CD4-positive, alpha-beta T cell treated with Interleukin-1 beta for 1 hour (primary cell): ENCODE measurements at places on chromosomes 16 and 17.

DNA sequence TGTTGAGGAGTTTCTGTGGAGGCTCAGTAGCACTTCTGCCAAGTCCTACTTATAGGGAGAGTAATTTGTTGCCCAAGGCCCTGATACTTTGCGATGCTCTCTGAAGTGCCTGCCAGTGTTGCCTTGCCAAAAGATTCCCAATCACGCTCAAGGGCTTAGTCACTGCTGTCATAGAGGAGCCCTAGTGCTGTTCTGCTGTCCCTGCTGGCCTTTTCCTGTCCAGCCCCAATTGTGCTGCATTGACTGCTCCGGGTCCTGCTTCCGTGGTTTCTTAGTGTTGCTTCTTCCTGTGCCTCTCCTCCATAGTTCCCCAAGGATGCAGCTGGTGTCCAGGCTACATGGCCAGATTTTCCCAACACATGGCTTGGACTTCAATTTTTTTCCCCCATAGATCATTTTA, 13.9 kb downstream of the NUP93 start:
- no peak for DNase-seq

DNA sequence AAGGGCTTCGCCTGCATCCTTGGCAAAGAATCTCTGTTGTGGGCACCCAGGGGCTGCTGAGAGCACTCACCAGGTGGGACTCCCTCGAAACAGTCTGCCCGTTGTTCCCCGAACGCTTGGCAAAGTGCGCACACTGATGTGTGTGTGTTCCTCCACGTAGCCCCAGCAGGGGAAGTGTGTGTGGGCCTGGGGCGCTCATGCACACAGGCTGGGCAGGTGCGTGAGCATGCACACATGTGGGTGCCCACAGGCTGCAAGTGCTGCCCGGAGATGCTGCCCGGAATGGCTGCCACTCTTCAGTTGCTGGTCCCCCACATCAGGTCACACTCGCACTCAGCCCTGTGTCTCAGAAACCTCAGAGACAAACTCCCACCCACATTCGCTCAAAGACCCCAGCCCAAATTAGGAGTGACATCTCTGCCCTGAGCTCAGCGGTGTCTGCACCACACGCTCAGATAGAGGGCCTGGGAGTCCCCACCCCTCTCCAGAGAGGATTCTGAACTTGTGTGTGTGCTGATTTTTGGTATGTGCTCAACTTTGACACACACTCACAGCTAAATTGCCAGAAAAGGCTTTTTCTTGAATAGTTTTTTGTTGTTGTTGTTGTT, 119.4 kb downstream of the MGAT5B start:
- DNase-seq, result peak; percentile 17

DNA sequence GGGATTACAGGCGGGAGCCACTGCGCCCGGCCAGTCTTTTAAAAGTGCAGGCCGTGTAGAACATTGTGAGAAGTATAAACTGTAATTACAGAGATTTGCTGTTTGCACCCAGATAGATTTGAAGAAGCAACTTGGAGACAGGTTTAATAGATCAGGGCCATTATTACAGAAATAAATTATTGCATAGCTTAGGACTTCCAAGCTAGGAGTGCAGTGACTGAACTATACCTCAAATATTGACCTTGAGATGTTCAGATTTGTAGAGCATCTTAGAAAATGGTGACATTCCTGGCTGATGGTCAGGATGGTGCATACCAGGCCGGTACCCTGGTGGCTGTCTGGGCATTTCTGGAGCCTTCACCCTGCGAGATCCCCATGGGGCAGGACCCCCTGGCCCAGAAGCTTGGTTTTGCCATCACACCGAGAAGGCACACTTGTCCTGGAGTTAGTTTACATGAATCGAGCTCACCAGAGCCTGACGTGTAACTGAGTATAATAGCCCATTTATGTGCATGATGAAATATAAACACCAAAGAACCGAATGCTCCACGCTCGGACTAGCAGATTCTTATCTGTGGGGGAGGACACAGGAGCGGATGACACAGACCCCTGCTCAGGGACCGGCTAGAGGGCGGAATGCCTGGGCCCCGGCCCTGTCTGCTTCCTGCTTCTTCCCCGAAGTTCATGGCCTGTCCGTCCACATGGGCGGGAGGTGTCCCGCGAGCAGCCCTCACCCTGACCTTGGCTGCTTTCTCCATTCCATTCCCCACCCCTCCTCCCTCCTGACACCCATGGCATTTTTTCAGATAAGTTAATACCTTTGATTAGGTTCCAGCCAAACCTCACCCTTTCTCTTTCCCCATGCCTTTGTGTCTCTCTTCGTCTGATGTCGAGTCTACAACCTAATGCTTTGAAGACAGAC, 32.1 kb downstream of the CCDC40 start:
- DNase-seq, result no peak

DNA sequence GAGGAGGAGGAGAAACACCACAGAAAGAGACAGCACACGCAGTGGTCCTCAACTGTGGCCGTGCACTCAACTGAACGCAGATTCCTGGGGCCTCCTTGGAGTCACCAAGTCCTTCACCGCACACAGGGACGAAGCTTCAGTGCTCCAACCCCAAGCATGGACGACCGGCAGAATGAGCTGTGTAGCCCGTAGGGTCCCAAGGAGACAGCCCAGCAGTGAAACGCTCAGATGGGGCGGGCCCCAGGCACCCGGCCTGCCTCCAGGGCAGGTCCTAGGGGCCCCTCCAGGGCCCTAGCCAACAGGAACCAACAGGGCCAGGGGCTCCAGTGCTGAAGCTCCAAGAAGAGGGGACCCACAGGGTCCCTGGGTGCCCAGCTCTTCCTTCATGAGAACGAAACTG, 13.2 kb downstream of the RAB40B start:
- no peak for DNase-seq

- no peak for DNase-seq
Observed at GRCh38 chr17:50205111-50205962, 3.9 kb upstream of the COL1A1 start.

DNA sequence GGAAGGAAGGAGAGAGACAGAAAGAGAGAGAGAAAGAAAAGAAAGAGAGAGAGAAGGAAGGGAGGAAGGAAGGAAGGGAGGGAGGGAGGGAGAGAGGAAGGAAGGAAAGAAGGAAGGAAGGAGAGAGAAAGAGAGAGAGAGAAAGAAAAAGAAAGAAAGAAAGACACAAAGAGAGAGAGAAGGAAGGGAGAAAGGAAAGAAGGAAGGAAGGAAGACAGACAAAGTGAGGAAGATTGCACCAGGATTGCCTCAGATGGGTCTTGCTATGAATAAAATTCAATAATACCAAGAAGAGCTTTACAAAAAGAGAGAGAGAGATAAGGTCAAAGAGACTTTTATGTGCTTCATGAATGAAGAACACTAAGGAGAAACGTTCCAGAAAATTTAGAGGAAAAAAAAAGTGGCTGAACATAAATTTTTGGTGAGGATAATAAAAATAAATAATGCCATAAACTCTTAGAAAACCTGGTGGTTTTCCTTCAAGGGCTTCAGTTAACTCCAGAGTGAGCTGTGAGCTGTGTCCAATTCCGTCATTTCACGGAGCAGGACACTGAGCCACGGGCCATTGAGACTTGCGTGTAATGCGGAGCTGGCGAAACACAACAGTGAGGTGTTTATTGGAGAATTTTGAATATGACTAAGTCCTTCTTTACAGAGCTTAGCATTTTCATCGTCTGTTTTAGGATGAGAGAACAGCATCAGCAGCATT, 72.7 kb upstream of the TNRC6C start:
- DNase-seq, result no peak

GRCh38 chr17:16443511-16444257, 28.3 kb downstream of the TRPV2 start:
- DNase-seq, result no peak

- no peak for DNase-seq
Observed at GRCh38 chr17:77151186-77151585, 10.4 kb downstream of the SEC14L1 start.

DNA sequence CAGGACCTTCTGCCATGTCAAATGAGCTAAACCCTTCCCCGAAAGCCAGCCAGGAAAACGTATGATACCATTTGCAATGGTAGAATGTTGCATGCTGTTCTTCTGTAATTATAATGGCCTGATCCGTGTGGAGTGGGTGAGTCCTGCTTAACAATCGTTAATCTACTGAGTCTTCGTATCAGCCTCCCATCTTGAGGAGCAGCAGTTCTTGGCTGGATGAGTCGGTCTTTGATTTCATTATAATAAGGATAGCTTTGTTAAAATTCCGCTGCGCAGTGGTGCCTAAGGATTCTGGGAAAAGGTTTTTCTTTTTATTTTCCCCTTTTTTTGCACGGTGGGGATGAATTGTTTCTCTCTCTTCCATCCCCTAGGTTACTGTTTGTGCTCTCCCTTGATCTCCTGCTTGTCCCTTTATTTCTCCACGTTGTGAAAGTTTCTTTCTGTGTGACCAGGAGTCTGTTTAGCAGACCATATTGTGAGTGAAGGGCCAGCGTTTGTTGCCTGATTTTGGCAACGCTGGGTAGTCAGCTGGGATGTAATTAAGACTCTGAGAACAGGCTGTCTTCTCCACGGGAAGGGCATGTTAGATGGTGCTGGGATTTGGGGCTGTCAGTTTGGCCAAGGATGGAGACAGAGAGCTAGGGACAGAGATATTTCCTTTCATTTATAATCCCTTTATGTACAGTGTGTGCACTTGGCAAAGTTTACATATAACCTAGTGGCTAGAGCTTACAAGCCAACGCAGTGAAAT, 263.0 kb downstream of the FTO start:
- no peak for DNase-seq

GRCh38 chr16:17743578-17743977, 272.8 kb upstream of the XYLT1 start:
- DNase-seq, result no peak

DNA sequence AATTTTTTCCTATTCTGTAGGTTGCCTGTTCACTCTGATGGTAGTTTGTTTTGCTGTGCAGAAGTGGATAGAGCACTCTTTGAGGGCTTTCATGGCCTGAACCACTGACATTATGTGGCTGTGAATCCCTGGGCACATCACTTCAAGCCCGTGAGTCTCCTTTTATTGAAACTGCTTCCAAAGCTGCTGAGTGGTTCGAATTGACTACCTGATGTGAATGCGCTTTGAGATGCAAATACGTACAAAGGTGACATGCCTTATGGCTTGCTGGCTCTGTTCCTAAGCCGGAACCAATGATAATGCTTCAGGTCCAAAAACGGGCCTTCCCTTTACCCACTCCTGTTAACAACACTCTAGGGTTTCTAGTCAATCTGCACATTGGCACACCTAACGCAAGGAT, 34.3 kb downstream of the ASPA start:
- DNase-seq, result no peak

DNA sequence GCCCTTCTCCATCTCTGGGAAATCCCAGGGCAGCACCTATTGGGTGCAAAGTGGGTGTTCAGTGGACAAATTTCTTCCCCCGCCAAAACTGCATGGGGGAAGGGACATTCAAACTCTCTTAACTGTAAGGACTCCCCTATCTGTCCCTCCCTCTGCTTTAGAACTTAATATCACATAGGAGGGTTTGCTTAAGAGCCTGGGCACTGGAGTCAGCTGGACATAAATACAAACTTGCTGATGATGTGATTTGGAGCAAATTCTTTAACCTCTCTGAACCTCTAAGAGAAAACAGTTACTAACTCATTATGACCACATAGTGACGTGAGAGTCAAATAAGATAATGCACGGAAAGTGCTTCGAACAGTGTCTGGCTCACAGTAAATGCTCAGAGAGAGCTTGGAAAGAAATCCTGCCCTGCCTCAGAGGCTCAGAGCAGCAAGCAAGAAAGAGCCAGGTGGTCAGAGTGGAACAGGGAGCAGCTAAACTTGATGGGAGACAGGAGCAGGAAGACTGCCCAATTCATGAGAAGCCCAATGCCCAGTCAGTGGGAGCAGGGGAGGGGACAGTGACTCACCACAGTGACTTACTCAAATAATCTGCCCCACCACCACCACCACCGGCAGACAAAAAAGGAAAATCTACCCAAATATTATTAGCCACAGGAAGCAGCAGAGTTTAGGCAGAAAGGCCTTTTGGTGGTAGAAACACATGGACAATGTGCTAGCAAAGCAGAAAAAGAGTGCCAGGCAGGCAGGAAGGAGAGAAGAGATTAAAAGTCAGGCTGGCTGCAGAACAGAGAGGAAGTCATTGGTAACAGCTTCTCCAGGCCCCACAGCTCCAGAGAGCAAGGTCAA, 23.9 kb upstream of the CCL1 start:
- DNase-seq, result peak; percentile 16

- no peak for DNase-seq
Observed at GRCh38 chr16:181565-182021, 1.3 kb downstream of the HBQ1 start.

DNA sequence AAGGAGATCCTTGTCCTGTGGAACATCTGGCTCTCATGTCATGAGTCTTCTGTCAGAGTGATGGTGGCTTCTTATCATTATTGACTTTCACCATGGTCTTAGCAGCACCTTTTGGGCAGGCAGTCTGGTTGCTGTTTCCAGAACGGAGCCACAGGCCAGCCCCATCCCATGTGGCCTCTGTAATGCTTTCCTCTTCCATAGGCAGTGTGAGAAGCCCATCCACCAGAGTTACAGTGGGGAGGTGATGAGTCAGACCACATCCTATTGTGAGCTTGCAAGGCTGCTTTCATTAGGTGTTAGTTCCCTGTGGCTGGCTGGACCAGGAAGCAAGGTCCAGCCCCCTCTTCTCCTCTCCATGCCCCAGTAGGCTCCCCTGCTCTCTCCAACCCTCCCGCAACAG, 30.8 kb upstream of the SPACA3 start:
- no peak for DNase-seq

DNA sequence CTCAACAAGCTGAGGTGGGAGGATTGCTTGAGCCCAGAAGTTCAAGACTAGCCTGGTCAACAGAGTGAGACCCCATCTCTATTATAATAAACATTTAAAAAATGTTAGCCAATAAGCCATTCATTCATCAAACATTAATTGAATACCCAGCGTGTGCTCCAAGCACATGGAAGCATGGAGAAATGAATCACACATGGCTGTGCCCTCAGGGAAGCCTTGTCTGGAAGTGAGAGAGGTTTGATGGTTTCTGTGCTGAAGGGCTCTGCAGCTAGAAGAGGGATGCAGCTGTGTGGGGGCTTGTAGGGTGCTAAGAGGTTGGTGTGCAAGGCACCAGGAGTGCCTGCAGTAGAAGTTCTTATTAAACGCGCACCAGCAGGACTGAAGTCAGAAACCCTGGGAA, 11.2 kb downstream of the CYB5D2 start:
- DNase-seq, result no peak

DNA sequence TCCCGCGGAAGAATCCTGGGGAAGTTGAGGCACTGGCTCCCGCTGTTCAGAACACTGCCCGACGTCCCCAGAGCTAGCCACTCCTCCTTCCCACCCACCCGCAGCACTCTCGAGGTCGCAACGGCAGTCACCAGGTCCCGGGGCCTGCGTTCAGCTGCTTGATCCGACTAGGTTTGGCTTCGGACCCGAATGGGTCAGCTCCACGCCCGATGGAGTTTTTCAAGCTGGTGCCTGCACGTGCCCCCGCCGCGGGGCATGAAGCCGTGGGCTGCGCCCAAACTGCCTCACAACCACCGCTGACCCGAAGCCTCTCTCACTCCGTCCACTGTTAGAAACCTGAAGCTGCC, 12.4 kb upstream of the ODF4 start:
- no peak for DNase-seq

- peak; percentile 45 for DNase-seq
Observed at GRCh38 chr16:87854053-87854906, 15.0 kb downstream of the SLC7A5 start.

- DNase-seq, result no peak
Observed at GRCh38 chr17:40448213-40448638, 5.0 kb downstream of the IGFBP4 start.
